ENCODE measurements at places on chromosomes 3 and 15. TPM values are rescaled to one million over a fixed set of nuclear protein-coding genes. Genes with fewer than 3 reads are reported as not detected.

SAXO2 gene
- 1.2 TPM for total RNA-seq

TSEN2 gene
- total RNA-seq: 13.9 TPM

ITIH1 gene
- not detected for total RNA-seq

LRTM1 gene
- not detected for total RNA-seq

SRGAP3 gene
- 7.1 TPM for total RNA-seq

CACNA2D2 gene
- total RNA-seq: 0.41 TPM

IGDCC3 gene
- not detected for total RNA-seq

RAD51 gene
- 64.7 TPM for total RNA-seq

C2CD4A gene
- not detected for total RNA-seq

GRAMD1C gene
- total RNA-seq: 0.23 TPM

RHOV gene
- 0.09 TPM for total RNA-seq

NAA80 gene
- total RNA-seq: 29.0 TPM

IGF1R gene
- total RNA-seq: 15.9 TPM

KLHL25 gene
- 5.7 TPM for total RNA-seq

GPR149 gene
- total RNA-seq: not detected

KBTBD13 gene
- not detected for total RNA-seq

GLDN gene
- not detected for total RNA-seq

ARRDC4 gene
- total RNA-seq: 0.39 TPM
